ENCODE measurements at places on chromosomes 1 and 21.

DNA sequence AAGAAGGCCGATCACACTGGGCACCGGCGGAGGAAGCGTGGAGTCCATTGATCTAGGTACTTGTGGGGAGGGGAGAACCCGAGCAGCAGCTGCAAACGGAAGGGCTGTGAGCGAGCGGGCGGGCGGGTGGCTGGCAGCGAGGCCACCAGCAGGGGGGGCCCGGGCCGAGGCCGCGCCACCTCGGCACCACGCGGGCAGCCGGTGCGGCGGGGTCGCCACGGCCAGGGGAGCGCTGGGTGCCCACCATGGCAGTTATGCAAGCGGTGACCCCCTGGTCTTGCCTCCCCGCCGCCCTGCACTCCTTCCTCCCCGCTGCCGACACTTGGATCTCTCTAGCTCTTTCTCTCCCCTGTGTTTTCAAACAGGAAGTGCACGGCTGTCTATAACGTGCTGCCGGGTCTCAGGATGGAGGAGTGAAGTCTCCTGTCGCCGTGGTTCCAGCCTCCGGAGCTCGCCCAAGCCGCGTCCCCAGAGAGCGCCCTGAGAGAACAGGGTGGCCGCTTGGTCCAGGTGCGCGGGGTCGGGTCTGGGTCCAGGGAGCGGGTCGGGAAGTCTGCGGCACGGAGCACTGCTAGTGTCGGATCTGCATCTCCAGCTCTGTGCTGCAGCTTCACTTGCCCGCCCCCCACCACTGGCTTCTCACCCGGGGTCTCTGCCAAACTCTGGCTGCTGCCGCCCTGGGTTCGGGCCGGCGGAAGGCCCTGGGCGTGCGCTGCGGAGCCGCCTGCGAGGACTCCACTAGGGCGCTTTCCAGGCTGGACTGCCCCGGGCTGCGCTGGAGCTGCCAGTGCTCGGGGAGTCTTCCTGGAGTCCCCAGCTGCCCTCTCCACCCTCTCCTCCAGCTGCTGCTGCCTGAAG, 22.7 kb downstream of the LRRC8D start:
- peak; percentile 88 for DNase-seq

DNA sequence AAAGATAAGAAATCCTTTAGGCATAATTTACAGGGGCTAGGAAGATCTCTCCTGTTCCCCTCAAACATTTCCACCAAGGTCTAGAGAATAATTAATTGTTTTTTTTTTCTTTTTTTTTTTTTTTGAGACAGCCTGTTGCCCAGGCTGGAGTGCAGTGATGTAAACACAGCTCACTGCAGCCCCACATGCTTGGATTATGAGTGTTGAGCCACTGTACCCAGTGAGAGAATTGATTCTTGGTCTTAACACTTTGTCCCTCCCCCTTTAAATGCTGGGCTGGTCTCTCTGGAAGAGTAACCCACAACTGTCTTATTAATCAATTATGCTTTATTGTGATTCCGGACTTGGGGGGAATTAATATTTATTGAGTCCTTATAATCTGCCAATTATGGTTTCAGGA, 33.4 kb downstream of the ATF3 start:
- no peak for DNase-seq

DNA sequence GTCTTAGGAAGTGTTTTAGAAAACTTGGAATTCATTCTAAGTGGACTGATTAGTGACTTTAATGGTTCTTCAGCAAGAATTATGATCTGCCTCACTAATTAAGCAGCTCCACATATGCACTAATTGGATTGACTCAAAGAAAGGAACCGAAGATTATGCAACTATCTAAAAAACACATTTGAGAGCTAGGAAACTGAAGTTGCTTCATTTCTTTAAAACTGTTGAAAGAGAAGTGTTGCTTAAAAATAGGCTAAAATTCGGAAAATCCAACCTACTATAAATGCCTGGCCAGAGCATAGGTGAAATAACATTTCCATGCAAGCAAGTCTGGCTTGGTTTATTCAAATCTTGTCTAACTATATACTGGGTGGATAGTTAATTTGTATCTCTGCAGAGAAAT, 502.9 kb upstream of the ZRANB2 start:
- DNase-seq = no peak

DNA sequence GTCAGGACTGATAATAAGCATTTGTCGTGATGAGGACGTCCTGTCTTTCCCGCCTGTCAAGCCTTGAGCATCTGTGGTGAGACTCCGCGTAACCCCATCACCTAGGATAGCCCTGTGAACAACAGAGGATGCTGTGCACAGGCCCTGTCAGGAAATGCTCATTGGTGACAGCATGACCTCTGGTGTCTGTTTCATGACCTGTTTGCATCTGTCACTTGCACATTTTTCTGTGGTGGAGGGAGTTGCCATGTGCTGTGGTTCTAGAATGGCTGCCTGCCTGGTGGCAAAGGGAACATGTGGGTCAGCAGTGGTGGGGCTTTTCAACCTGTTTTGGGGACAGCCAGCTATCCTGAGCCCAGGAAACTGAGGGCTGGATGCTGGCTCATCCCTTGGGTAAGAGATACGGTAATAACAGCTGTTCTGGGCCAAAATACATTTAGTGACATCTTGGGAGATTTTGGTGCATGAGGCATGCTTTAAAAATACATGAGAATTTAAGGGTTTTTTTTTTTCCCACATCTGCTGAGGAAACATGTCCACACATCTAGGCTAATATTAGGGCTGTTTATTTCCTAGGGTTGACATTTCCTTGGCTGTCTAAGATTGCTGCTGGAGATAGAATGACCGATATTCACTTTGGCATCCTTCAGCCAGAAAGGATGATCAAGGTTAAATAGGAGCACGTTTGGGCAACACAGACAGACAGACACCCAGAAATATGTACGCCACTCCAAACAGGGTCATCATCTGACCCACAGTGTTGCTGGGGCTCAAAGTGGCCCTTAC, 52.9 kb downstream of the KCNC4 start:
- no peak for DNase-seq

DNA sequence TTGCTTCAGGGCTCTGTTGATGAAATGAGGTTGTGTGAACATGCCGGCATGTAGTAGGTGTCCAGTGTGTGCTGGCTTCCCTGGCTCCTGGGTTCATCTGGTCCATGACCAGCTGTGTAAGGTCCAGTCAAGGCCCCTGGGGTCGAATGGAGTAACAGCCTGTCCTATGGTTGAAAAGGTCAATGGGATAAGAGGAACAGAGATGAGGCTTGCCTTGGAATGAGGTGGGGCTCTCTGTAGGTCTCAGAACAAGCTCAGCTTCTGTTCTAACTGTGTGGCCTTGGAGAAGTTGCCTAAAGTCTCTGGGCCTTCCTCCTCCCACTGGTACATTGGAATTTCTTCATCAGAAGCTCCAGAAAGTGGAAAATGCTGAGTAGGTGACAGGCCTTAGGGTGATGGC, 26.6 kb downstream of the RPS6KA1 start:
- DNase-seq = no peak
